Left cardiac atrium (tissue), 4 donors: ENCODE measurements at places on chromosomes 4 and X.
A peak's percentile ranks its signal among the peaks of the same experiment; 100 is the strongest.

- no peak for DNase-seq
Observed at GRCh38 chr4:17587094-17587822, 10.3 kb downstream of the LAP3 start.

GRCh38 chr4:47835494-47835893 lies 2.4 kb downstream of the CORIN start:
- no peak for DNase-seq

DNA sequence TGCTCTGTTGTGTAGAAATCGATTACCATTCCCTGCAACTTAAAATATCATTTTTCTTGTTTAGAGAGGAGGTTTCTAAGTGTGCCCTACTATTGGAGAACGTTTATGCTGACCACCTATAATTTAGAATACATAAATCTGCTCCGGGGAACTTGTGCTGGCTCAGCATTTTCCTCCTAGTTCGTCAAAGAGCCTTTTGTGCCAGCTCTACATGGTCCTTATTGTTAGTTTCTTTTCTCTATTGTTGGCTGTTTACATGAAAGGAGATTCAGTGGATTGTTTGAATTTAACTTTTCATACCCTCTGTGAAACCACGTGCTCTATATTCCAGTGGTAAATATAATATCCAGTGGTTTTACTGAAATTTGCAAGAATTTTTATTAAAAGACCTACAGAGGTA lies 53.4 kb upstream of the ATP8A1 start:
- no peak for DNase-seq

GRCh38 chr4:138696058-138696457 lies 319.5 kb upstream of the NOCT start:
- no peak for DNase-seq

DNA sequence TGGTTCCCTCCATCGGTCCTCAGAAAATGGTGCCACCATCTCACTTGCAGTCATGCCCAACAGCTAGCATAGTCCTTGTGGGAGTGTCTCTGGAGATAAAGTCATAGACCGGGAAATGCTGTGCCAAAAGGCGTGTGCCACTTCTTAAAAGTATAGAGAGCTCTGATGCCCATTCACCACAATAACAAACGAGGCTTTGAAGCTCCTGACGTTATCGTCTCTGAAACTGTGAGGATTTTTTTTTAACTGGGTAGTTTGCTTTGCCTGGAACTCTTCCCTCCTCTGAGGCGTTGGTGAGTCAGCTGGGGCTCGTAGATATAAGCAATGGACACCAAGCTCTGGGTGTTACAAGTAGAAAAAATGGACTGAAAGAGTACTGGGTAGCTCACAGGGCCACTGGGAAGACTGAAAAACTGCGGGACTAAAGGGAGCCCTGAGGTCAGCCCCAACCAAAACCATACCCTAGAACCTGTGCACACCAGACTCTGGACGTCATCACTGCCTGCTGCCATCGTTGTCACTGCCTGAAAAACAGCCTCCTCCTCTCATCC lies 89.4 kb upstream of the TRIM2 start:
- DNase-seq, result no peak

DNA sequence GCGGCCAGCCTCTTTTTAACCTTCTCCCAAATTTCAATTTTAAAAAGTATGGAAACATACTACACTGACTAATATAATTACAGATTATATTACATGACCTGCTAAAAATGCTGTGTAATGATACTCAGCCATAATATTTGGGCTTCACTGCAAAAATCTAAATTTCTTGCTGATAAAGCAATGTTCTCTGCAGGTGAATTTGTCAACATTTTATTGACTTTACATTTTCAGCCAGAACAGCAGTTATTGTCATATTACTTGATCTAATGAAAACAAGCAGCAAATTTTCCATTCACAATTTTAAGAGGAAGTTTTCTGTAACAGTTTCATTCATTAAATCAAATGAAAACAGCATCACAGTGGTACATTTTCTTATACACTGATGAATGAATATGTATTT lies 91.1 kb downstream of the FRYL start:
- no peak for DNase-seq

DNA sequence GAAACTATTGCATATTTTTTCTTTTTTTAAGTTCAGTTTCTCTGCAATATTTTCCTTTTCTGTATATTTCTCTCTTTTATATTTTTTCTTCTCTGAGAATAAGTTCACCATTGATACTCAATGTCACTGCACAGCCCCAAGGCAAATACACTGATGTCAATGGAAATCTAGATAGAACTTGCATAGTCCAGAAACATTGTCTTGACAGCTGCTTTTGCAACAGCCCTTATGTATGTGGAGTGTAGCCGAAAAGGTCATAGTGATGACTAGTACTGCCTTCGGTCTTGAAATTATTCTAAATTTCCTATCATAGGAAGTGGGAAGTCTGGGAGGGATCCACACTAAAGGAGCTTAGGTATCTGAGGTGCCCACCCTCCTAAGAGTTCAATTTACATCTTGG lies 150.0 kb downstream of the SPOCK3 start:
- no peak for DNase-seq

DNA sequence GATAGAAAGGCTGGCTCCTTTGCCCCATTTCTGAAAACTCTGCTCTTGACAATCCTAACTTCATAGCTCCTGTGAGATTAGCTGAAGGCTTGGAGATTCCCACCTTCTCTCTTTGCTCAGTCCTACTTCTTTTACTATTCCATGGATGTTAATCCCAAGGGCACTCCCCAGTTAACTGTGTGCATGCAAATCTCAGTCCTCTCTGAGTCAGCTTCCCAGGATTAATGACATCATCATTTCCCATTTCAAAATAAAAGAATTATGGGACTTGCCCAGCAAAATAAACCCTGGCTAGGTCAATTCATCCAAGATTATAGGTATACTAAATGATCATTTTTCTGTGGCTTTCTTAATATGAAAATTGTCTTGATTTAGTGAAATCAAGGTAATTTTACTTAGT lies 328.6 kb upstream of the NR3C2 start:
- no peak for DNase-seq

- DNase-seq, result no peak
Observed at GRCh38 chr4:152946446-152946845, 10.3 kb downstream of the FHDC1 start.

DNA sequence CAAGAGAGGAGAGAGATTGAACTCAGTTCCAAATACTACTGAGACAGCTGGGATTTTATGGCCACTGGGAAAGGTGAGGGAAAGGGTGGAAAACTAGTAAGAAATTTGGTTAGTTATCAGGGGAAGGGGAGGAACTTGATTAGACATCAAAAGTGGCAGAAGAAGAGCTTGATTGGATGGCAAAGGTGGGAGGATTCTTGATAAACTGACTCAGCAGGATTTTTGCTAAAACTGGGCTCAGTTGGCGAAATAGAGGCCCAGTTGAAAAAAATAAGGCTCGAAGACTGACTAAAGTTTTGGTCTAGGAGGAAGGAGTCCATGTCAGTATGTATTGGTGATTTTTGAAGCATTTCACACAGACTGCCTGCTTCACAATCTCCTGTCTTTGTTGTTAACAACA lies 10.0 kb downstream of the BEX3 start:
- DNase-seq, result no peak

- no peak for DNase-seq
Observed at GRCh38 chr4:175504318-175504717, 307.7 kb downstream of the GPM6A start.

DNA sequence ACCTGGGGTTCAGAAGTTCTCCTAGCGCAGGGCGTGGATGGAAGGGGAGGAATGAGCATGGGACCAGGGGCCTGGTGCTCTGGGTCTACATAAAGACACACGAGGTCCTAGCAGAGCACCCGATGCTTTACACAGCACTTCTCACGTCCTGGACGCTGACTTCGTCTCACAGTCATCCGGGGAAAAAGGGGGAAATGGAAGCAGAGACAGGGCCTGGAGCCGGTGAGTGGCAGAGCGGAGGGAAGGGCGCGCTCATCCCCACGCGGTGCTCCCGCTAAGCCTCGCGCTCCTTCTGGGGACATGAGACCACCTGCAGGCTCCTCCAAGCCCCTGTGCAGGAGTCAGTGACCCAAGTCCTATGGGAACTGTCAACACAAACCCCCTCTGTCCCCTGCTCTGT lies 157.7 kb downstream of the AFAP1 start:
- no peak for DNase-seq

DNA sequence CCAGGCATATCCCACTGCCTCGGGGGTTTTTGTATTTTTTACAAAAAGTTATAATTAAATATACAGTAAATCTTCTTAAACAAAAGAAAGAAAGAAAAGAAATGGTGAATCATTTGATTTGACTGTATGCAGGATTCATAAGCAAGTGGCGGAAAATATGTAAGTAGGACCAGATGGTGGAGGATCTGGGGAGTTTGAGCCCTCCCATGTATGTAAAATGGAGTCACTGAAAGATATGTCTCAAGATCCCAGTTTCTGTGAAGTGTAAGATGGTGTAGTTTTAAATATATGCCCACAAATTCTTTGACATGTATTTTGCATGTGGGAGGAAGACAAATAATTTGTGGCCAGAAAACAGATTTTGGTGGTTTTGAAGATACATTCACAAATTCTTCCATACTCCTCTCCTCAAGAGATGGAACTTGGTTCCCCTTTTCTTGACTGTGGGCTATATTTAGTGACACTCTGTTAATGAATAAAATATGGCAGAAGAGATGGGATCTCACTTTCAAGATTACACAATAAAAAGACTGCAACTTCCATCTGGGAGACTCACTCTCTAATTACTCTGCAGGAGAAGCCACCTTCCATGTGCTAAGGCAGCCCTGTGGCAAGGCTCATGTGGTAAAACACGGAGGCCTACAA lies 133.6 kb upstream of the S100G start:
- DNase-seq, result no peak

DNA sequence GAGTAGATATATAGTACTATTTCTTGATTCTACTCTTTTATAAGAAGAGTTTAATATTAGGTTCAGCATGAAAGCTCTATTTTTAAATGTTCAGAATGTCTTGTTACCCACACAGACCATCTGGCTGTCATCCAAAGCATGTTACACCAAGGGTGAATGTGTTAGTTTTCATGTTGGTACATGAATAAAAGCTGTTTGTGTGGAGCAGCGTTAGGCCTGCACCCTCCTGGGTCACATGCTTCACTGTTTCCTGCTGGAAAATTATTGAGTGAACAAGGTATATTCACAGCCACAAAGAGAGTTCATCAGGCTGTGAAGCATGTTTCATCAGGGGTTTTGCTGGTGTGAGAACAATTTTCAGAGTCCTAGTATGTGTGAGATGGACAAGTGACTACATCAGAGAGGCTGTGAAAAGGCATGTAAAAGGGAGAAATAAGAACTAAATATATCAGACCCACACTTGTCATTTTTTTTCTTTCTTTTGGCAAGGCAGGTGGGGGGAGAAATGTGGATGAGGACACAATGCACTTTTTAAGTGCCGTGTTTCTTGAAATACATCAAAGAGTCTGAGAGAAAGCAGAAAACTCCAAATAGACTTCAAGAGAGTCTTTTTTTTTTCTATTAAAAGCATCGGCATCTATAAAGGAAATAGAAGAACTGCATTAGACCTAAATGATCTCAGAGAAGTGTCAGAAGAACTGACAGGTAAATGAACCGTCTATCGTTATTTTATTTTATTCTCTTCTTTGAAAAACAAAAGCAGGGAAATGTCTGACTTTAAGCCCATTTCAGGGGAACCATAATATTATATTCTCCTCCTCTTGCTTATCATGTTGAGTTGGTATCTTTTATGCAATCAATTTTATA lies 2429.7 kb downstream of the PCDH7 start:
- no peak for DNase-seq

- DNase-seq, result no peak
Observed at GRCh38 chrX:20382518-20383297, 116.0 kb upstream of the RPS6KA3 start.

DNA sequence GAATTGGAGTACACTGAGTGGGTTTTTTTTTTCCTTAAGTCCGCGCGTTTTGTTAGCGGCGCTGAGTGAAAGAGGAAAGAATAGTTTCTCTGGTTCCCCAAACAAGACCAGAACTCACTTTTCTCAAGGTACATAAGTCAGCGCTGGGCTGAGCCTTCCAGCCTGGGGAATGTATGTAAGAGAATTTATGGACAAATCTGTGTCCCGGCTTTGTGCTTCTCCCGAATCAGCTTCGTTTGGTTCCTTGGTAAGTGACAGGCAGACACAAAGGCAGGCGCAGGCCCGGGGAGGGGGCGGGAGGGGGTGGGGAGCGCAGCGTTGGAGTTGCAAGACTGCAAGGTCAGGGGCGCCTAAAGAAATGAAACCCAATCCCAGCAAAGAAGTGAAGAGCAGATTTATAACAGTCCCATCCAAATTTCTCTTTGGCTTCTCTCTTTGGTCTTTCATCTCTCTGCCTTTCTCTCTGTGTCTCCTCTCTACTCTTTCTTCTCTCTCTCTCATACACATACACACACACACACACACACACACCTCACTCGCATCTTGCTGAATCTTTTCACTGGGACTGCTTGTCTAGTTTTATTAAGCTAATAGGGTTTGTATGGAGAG lies 981 bp downstream of the TET2 start:
- no peak for DNase-seq

DNA sequence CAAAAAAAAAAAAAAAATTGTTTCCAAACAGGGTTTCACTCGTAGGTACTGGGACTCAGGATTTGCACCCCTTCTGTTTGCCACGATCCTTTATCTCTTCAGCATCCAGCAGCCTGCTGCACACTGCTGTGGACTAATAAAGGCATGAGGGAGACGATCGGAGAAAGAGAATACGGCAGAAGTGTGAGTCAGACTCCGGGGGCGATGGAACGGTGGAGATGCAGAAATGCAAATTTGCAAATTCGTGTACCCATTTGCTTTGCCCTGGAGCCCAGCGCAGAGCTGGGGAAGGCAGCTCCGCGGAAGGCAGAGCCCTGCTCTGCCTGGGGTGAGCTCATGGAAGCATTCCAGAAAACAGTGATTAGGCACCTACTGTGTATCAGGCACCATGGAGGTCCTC lies 270.3 kb downstream of the ASMT start:
- DNase-seq, result no peak

- DNase-seq, result no peak
Observed at GRCh38 chrX:42027367-42028000, 104.1 kb upstream of the CASK start.

DNA sequence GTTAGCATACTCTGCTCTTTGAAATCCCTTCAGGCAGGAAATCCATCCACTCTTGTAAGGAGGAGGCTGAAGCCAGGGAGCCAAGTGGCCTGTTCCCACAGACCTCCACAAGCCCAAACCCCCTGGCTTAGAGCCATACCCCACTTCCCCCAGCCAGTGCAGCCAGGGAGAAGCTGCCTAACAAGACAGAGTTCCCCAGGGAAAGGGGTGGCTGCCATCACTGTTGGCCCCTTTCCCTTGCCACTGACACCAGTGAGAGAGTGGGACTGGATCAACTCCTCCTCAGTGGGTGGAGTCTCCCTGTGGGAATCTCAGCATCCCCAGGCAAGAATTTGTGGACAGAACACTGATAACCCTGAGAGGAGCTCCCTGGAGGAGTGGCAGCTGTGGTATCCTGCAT lies 389.4 kb downstream of the PABPC4L start:
- no peak for DNase-seq

GRCh38 chr4:39621582-39621981 lies 17.1 kb downstream of the SMIM14 start:
- DNase-seq, result peak; percentile 73
